Activated CD4-positive, alpha-beta T cell treated with anti-CD3 and anti-CD28 coated beads, Interleukin-2, amount 10 ng/mL, durations not matched to agents 24 days and 14 days (primary cell): ENCODE measurements at places on chromosomes 12 and 14. TPM values are rescaled to one million over a fixed set of nuclear protein-coding genes. Genes with fewer than 3 reads are reported as not detected.
A peak's percentile ranks its signal among the peaks of the same experiment; 100 is the strongest.

TBX3 gene
- not detected in 2 replicates for total RNA-seq

DUSP16 gene
- 48.3 and 51.2 TPM in 2 replicates for total RNA-seq

ADCY4 gene
- total RNA-seq: 1.6 and 2.8 TPM in 2 replicates

SERPINA4 gene
- total RNA-seq: not detected in 2 replicates

P2RX4 gene
- total RNA-seq: 20.9 and 25.9 TPM in 2 replicates

C12orf54 gene
- not detected in 2 replicates for total RNA-seq

WIF1 gene
- not detected in 2 replicates for total RNA-seq

CMKLR1 gene
- total RNA-seq: not detected in 2 replicates

APOF gene
- not detected in 2 replicates for total RNA-seq

PDE3A gene
- total RNA-seq: not detected in 2 replicates

GCH1 gene
- total RNA-seq: 49.8 and 49.9 TPM in 2 replicates

GALNT16 gene
- 0.05 TPM in 1 of 2 replicates, not detected in the other for total RNA-seq

MSI1 gene
- total RNA-seq: 0.33 and 0.79 TPM in 2 replicates

CLEC9A gene
- not detected in 2 replicates for total RNA-seq

NRXN3 gene
- not detected in 2 replicates for total RNA-seq

DNA sequence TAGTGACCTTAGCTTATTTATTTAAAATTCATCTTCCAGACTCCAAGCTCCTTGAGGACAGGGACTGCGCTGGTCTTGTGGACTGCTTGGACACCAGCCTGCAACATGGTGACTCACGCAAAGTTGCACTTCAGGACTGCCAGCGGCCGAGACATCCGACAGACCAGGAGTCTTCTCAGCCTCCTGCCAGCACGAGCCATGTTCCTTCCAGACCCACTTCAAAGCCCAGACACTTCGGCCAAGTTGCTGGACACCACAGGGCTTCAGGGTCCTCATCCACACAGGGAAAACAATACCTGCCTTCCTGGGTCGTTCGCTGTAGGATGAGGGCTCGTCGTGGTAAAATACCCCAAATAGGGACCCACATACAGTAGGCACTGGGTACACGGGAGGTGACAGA lies 88.7 kb downstream of the BCL11B start:
- DNase-seq: no peak

GRCh38 chr14:27945512-27945911 lies 821.1 kb upstream of the FOXG1 start:
- no peak for DNase-seq

GRCh38 chr12:90042920-90043641 lies 334.4 kb upstream of the ATP2B1 start:
- DNase-seq: no peak

DNA sequence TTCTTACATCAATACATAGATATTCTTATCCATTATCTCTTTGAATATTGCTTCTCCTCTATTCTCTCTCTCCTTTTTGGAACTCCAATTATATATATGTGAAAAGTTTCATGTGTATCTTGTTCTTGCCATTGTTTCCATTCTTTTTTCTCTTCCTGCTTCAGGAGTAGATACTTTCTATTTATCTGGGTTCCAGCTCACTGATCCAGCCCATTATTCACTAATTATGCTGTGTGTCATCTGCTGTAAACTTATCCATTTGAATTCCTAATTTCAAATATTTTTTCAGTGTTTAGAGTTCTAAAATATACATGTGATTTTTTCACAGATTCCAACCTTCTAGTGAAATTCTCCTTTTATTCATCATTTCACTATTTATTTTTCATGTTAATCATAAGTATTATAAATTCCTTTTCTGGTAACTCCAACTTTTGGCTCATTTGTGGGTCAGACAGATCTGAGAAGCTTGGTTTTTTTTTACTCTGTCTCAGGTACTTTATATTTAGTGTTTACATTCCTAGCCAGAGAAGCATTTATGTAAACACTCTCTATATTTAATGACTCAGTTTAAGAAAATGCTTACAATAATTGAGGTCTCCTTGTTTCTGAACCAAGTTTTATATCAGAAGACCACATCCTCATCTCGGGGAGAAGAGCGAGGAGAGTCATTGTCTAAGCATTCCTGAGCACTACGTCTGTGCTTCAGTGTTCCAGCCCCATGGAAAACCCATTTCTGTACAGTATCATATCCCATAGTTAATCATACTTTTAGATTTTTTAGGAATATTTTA lies 15.9 kb upstream of the AMIGO2 start:
- DNase-seq: no peak

DNA sequence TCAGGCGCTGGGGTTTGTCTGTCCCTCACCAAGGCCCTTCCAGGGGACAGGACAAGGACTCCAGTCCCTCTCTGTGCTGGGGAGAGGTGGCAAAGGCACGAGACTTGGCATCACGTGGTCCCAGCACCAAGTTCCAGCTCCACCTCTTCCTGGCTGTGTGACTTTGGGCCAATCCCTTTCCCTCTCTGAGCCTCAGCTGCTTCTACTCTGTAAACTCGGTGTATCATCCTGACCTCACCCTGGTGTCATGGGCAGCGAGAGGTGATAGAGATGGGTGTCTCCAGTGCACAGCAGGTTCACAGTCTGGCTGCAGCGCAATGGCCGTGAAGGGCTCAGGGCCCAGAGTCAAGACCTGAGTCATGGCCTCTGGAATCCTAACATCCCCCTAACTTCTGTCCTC lies 54.0 kb downstream of the MVK start:
- DNase-seq: no peak

GRCh38 chr12:65529106-65529505 lies 250.6 kb downstream of the MSRB3 start:
- DNase-seq: no peak

- DNase-seq: no peak
Measured at GRCh38 chr12:107632246-107632645, 53.4 kb upstream of the PWP1 start.

DNA sequence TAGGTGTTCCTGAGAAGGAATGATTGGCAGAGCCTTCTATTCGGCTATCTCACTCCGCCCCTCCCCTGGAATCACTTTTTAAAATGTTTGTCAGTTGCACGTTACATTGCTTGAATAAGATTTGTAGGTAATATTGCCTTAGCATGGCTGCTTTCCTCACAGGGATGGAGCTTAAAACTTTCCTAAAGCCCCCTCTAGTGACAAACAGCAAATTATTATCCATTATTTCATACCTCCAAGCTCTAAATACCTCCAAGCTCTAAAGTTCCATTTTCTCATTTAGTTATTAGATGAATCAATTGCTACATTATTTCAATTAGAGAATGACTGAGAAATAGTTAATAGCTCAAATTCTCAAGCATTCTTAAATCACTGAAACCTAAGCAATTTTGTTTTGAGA lies 5.1 kb upstream of the SPATA7 start:
- DNase-seq: no peak

GRCh38 chr14:99727096-99727870 lies 43.2 kb downstream of the CYP46A1 start:
- DNase-seq: no peak

DNA sequence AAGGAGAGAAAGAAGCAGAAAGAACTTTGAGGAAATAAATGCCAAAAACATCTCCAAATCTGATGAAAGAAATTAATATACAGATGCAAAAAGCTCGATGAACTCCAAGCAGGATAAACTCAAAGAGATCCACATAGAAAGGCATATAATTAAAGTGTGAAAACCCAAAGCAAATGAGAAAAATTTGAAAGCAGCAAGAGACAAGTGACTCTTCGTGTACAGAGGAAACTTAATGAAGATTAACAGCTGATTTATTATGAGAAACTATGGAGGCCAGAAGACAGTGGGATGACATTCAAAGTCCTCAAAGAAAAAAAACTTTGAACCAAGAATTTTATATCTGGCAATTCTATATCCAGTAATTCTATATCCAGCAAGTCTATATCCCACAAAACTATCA lies 163.0 kb upstream of the TMCC3 start:
- DNase-seq: no peak

- no peak for DNase-seq
Measured at GRCh38 chr14:89142366-89142765, 274.7 kb downstream of the FOXN3 start.

GRCh38 chr12:68904351-68904962 lies 28.5 kb downstream of the CPM start:
- no peak for DNase-seq

DNA sequence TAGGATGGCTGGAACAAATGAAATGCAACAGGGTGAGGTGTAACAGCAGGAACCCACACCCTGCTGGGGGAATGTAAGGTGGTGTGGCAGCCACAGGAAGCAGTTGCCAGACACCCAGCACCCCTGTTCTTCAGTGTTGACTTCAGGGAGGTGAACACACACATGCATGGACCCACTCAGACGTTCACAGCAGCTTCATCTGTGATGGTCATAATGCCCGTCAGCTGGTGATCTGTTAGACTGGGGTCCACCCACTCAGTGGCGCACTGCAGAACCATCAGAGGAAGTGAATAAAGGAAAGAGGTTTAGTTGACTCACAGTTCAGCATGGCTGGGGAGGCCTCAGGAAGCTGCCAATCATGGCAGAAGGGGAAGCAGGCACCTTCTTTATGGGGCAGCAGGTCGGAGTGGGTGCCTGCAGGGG lies 22.7 kb upstream of the TEX22 start:
- peak; percentile 75 for DNase-seq

DNA sequence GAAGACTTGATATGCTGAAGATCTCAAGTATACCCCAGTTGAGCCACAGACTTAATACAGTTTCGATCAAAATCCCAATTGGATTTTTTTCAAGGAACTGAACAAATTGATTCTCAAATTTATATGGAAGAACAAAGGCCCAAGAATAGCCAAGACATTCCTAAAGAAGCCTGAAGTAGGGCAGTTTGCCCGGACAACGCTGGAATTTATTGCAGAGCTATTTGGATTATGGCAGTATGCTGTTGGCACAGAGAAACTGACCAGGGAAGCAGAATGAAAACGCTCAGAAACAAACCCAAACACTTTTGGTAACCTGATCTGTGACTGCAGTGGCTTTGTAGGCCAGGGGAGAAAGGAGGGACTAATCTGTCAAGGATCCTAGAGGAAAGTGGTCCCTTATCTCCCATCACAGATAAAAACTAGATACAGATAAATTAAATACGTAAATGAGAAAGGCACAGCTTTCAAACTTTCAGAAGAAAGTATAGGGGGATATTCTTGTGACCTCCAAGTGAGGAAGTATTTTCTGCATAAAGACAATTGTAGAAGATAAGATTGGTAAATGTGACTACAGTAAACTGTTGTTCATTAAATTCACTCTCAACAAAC lies 35.9 kb upstream of the GSC start:
- no peak for DNase-seq

- no peak for DNase-seq
Measured at GRCh38 chr12:132565365-132565764, 45.0 kb downstream of the LRCOL1 start.

DNA sequence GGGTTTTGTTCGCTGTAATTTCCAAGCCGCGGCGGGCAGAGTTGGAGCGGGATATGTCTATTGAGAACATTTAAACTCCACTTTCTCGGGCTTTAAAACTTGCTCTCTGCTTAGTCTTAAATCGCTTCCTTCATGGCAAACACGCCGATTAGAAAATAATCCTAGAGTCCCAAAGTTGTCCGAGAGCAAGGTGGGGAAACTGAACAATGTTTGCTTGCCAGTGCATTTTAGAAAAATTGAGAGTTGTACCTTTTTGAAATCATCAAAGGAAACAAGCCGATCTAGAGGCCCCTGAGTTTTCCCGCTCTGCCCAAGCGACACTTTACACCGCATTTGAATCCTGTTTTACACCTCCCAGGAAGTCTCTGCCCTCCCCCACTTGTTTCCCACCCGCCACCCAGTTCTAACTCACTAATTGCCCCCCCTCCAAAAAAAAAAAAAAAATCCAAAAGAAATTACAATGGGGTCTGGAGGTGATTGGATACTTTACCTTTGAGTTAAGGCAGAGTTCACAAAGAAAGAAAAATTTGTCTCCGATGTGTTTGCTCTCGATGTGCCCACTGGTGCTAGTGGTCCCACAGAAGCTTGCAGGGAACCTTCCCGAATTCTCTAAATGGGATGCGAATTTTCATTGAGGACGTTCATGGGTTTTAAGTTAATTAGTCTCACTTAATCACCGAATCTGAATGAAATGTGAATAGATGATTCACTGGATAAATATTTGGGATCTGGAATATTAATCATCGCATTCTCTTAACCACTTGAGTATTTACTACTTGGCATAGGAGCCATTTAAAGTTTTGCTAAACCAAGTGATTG lies 2.3 kb downstream of the HMGA2 start:
- no peak for DNase-seq

DNA sequence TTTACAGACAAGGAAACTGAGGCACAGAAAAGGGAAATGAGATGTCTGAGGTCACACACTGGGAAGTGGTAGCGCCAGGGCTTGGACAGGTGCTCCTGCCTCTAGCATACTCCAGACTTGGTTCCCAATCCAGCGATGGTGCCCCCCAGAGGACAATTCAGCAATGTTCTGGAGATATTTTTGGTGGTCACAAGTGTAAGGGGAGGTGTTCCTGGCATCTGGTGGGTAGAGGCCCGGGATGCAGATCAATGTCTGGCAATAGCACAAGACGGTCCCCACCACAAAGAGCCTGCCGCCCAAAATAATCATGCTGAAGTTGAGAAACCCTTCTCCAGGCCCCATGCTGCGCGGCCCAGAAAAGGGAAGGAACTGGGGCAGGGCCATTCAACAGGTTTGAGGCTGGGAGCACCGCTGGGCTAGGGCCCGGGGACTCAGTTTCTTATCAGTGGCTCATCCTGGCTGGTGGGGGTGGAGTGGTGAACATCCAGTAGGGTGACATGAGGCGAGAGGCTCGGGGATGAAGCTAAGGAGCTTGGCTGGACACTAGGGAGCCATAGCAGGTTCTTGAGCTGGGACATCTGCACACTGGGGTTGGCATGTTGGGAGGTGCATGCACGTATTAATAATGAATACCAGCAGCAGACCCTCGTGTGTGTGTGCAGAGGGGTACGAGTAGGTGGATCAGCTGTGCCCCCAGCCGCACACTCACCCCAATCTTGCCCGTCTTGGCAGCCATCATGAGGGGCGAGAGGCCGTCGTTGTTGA lies 35.1 kb downstream of the TRPV4 start:
- DNase-seq: no peak

DNA sequence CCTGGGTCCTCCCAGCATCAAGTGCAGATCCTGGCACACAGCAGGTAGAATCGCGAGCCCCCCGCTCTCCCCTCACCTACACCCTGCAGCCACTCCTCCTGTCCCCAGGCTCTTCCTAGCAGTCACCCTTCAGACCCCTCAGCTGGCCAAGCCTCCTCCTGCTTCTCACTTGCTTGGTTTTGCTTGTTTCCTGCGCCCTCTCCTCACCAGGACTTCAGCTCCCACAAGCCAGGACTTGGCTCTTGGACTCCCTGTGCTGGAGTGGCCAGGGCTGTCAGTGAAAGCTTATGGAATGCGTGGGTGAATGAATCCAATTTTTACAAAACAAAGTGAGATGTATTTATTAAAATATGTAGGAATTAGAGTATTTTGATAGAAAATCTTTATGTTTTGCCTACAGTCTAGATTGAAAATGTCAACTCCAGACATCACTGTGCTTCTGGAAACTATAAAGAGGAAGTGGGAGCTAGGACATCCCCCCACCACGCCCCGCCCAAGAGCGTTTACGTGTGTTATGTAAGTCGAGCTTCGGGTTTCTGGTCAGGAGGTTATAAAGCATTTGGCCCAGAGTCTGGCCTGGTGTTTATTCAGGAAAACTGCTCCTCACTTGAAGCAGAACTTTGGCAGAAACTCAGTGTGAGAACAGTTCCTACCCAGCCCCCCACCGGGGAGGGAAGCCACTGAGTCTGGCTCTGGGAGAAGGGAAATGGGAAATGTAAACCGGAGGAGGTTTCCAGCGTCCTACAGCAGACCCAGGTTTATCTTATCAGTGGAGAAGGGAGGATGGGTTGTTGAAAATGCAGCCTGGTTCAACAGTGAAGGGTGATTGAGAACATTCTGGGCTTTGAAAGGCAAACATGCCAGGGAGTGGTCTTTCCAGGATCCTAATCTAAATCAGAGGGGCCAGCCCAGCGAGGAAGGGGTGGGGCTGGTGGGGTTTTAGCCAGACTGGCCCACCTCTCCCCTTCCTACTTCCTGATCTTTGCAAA lies 8.8 kb downstream of the ALDH2 start:
- no peak for DNase-seq
